ENCODE measurements at places on chromosomes 7 and 10. TPM values are rescaled to one million over a fixed set of nuclear protein-coding genes. Genes with fewer than 3 reads are reported as not detected.

DNA sequence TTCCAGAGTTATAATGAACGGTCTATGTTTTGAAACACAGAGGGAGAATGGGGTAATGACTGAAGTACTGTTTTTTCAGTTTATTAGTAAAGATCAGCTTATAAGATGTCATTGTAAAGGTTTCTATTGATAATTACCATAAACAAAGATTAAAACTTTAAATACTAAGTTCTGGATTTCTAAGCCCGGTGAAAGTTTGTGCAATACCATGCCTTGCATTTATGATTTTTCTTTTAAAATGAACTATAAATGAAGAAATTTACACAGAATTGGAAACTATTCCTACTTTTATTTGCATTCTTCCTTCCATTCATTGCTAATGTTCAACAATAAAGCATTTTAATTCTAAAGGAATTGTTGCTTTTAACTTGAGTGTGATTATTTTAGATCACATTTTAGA lies 4.9 kb downstream of the MEOX2 start:
- DNase-seq = no peak

DNA sequence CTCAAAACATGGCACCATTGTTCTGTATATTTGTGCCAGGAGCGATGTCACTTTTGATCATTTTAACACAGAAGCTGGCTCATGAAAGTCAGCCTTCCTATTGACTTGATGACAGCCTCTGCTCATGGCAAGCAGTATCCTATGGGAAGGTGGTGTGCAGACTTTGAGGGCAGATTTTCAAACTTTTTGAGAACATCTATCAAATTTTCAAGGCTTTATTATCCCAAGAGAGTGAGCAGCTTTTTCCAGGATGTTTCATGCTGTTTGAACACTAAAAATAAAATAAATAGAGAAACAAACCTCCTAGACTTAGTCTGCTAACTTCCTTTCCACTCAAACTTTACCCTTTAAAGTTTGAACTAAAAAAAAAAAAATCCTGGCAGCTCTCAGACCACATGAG lies 20.3 kb downstream of the FAM13C start:
- DNase-seq = no peak

GRCh38 chr7:74454925-74455288 lies 1.2 kb downstream of the GTF2IRD1 start:
- no peak for DNase-seq

PRSS1 gene
- not detected for total RNA-seq

HOXA7 gene
- not detected for total RNA-seq

GRCh38 chr7:21253740-21254687 lies 173.9 kb upstream of the SP4 start:
- DNase-seq = peak; percentile 37

GRCh38 chr7:21317966-21318915 lies 109.6 kb upstream of the SP4 start:
- no peak for DNase-seq

ABCB4 gene
- total RNA-seq = not detected

ADRA2A gene
- not detected for total RNA-seq

- no peak for DNase-seq
Observed at GRCh38 chr7:92206672-92207071, 27.7 kb upstream of the LRRD1 start.

ALKBH4 gene
- 11.2 TPM for total RNA-seq

GRCh38 chr10:51707821-51708424 lies 8.5 kb upstream of the CSTF2T start:
- DNase-seq = no peak

LOXL4 gene
- not detected for total RNA-seq

DNA sequence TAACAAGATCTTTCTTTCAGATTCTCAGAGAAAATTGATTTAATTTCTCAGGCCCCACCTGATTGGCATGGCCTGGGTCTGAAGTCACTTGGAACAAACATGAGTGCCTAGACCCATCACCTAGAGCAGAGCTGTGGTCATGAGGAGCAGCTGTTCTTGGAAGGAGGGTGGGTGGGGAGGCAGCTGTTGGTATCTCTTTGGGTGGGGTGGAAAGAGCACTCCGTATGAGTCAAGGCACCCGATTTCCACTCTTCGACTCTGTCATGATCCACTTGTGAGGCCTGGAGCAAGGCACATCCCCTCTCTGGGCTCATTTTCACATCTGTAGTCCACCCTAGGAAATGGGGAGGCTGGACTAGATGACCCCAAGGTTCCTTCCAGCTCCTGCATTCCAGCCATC lies 156.7 kb downstream of the C10orf105 start:
- no peak for DNase-seq

DNA sequence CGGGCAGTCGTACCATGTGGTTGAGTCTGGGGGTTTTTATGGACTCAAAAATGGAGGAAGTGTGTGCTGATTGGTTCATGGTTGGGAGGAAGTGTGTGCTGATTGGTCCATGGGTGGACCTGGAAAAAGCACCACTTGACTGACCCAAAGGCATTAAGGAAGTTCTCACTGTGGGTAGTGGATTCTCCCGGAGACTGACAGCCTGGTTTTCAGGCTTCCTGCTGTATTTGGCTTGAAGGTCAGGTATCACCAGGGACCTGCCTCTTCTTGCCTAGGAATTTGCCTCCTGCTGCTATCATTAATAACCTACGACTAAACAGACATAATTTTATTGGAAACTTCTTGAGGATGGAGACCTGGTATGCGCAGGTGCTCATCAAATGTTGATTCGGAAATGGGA lies 268.8 kb upstream of the LRGUK start:
- DNase-seq = no peak

GRCh38 chr10:77308084-77308732 lies 329.4 kb downstream of the KCNMA1 start:
- DNase-seq = no peak

DNA sequence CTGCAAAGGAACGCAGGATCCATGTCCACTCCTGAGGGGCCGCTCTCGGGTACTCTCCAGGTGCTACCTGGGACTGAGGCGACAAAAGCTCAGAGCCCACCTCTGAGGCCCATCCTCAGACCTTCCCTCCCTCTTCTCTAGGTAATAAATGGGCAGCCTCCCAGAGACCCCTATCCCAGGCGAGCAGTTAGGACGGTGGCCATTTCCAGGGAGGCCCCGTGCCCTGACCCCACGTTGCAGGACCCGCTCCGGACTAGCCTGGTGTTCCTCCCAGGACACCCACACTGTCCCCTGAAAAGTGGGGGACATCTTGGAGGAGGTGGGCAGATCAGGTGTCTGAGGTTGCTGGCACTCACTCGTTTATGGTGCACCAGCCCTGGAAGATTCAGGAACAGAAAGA lies 44.3 kb downstream of the PRKAG2 start:
- no peak for DNase-seq

DNA sequence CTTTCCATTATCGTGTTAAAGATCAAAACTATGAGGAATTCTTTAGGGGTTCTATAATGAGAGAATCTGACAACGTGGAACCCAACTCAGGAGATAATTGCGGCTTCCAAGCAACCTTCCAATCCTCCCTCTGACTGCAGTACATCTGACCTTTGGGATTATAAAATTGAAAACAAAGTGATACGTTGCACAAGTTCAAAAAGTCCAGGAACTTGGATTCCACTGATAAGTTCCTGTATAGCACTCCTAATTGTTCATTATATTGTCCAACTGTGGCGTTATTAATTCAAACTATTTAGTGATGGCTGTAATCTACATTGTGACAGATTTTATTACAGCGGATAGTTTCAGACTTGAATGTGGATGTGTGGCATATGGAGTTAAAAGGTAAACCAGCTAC lies 15.4 kb downstream of the MALRD1 start:
- DNase-seq = no peak

ANKRD30A gene
- total RNA-seq = not detected

TMEM229A gene
- total RNA-seq = not detected

DNA sequence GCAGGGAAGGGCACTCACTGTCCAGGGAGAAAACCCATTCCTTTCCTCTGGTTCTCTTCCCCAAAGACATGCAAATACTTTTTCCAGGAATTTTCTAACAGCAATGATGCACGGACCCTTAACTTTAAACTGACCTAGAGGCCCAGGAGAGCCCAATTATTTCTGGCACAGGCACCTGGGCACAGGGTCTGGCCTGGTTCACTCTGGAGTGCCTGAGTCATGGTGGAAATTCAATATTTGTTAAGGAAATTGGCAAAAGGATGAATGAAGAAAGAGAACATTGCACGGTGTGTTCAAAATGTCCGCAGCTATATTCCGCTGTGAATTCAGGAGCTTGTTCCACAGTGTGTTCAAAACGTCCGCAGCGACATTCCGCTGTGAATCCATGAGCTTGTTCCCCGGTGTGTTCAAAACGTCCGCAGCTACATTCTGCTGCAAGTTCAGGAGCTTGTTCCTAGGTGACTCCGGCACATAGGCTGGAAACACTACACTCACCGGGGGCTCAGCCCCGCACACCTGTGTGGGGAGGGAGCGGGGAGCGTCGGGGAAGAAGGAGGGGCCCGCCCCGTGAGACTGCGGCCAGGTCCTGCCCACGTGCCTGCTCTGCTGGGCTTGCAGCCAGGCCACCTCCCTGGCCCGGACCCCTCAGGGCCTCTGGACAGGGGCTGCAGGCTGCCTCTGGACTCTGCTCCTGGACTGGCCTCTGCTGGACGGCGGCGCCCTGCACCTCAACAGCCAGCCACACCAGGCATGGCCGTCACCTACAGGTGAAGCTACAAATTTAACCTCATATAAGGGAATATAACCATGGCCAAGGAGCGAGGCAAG lies 72.0 kb upstream of the FAM20C start:
- no peak for DNase-seq

- DNase-seq = no peak
Observed at GRCh38 chr10:12512332-12513002, 163.1 kb downstream of the CAMK1D start.

ACADSB gene
- 25.8 TPM for total RNA-seq

- peak; percentile 68 for DNase-seq
Observed at GRCh38 chr7:150514748-150515222, at the start of gene GIMAP7. Gene GIMAP7 (plus strand): TSS chr7:150514872. CDS start chr7:150519975, 5,103 bp downstream.

- DNase-seq = no peak
Observed at GRCh38 chr10:58373442-58373827, 11.8 kb upstream of the TFAM start.

DNA sequence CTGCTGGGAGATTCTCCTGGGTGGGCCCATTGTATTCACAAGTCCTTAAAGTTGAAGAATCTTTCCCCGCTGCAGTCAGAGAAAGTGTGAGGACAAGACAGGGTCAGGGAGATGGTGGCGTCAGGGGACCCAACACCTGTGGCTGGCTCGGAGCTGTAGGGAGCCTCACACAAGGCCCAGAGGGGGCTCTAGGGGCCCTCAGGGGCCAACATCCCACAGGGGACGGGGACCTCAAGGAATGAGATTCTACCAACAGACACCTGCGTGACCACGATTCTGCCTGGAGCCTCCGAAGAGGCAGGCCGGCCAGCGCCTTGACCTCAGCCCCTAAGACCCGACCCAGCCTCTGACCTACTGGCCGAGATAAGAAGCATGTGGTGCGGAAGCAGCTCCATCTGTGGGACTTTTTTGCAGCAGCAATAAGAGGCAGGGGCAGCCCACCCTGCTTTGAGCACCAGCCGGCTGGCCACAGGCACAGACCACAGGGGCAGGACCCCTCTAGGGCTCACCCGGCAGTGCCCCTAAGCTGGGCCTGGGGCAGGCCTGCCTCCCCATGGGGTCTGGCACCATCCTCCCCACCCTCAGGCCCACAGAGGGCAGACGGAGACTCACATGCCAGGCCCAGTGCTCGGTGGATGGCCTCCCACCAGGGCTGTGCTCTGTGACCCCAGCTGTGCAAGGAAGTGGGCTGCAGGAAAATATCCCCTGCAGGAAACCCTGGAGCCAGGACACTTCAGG lies 13.2 kb downstream of the RASGEF1A start:
- DNase-seq = no peak

DNAJB9 gene
- 16.9 TPM for total RNA-seq

- DNase-seq = no peak
Observed at GRCh38 chr10:44937196-44938005, 22.2 kb upstream of the RASSF4 start.

DNA sequence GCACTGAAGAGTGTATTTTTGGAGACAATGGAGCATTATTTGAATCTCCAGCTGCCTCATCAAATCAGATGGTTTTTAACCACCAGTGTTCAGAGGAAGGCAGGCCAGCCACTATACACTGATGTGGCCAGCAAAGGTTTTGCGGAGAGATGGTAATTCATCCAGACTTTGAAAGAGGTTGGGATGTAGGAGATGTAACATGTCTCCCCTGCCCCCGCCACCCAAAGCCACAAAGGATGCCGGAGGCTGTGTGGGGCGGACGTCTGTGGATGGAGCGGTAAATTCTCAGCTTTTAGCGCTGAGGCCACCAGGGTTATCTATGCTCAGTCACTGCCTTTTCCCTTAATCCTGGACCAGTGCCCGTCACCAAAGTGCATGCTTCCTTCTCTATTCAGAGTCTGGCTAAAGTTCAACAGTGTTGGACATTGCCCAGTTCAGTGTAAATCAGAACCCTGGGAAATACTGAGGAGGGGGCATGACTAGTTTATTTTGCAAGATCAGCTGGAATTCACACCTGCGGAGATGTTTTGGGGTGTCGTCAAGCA lies 3.7 kb upstream of the TRIP6 start:
- DNase-seq = no peak

ARHGEF35 gene
- 3.4 TPM for total RNA-seq

AKR1D1 gene
- total RNA-seq = not detected

DNA sequence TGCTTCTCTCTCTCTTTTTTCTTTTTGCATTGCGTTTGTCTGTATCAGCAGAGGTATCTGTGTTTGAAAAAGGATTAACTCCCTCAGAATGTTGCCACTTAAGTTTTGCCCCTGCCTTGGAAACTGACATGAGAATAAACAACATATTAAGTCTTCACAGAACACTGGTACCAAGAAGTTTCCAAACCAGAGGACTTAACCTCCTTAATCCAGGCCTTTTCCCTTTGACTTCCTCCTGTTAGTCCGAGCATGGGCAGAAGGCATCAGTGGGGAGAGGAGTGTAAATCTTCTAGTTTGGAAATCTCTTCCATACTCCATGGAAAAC lies 681.4 kb downstream of the LRMDA start:
- DNase-seq = no peak

GNAT3 gene
- not detected for total RNA-seq

SFXN2 gene
- total RNA-seq = 44.0 TPM

- DNase-seq = no peak
Observed at GRCh38 chr10:99530108-99531025, 2.4 kb upstream of the NKX2-3 start.

GRCh38 chr7:46003896-46004875 lies 83.1 kb upstream of the IGFBP3 start:
- no peak for DNase-seq

MYH16 gene
- total RNA-seq = not detected

DNA sequence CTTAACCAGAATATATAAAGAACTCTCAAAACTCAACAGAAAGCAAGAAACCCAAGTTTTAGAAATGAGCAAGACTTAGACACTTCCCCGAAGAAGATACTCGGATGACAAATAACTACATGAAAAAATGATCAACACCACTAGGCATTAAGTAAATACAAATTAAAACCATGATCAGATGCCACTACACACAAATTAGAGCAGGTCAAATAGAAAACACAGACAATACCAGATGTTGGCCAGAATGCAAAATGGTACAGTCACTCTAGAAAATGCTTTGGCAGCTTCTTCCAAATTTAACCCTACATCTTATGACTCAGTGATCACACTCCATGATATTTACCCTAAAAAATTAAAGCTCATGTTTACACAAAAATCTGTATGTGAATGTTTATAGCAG lies 18.4 kb downstream of the TMEM176A start:
- DNase-seq = no peak

GRCh38 chr7:43700059-43700501 lies 29.2 kb downstream of the COA1 start:
- no peak for DNase-seq

ANXA8L1 gene
- total RNA-seq = not detected

- DNase-seq = no peak
Observed at GRCh38 chr7:66379542-66380160, 174.5 kb downstream of the TPST1 start.

GRCh38 chr10:23081891-23082290 lies 13.5 kb upstream of the MSRB2 start:
- DNase-seq = no peak

PLAC9 gene
- not detected for total RNA-seq
